ENCODE measurements at places on chromosomes 11 and 22.

DNA sequence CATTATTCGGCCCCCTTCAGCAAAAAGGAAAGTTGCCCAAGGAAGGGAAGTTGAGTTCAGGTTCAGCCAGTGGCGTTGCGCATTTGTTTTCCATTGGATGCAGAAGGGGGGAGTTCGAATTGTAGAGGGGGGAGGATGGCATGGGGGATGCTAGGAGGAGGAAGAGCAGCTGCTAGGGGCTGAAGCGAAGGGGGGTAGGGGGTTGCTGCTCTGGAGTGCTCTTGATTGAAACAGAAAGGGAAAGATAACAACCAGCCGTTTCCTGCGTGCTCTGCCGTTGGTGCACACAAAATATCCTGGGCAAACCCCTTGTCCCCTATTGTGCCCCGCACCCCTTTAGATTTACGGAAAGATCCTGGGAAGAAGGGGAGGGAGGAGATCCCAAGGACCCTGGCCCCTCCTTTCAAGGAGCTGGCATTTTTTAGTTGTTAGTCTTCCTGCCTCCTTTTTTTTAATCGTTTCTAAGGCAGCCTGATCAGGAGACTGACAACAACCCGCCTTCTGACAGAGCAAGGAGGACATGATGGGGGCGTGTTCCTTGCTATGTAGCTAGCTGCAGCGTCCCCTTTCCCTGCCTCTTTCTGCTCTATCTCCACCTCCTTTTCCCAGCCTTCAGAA lies 2.1 kb downstream of the KMT2A start:
- DNase-seq: peak; percentile 56

- no peak for DNase-seq
These were observed 3.4 kb upstream of the MUC5B start for GRCh38 chr11:1219446-1219833.

DNA sequence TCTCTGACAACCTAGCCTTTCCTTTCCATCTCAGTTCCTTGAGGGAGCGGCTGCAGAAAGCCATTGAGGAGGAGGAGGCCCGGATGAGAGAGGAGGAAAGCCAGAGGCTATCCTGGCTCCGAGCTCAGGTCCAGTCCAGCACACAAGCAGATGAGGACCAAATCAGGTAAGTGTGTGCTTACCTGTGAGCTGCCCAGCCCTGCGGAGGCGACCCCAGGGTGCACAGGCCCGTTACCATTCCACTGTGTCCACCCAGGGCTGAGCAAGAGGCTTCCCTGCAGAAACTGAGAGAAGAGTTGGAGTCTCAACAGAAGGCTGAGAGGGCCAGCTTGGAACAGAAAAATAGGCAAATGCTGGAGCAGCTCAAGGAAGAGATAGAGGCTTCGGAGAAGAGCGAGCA lies 63.1 kb downstream of the CEP164 start:
- DNase-seq: no peak

GRCh38 chr22:27196606-27197005 lies 539.2 kb downstream of the MIAT start:
- no peak for DNase-seq

- DNase-seq: no peak
These were observed 5.4 kb downstream of the KREMEN1 start for GRCh38 chr22:29078036-29078868.

DNA sequence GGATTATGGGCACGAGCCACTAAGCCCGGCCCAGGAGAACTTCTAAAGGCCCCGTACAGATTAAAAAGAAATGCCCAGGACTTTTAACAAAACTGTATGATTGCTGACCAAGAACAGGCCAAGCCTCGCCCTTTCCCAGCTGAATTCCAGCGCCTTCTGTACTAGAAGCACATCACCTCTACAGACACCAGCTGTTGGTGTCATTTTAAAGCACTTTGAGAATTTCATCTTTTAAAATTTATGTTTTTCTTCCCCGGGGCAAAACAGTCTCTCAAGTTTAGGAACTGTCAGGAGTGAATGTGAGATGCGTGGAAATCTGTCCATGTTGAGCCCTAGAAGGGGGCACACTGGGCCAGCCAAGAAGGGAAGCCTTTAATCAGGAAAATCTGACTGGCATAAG lies 362.4 kb downstream of the LARGE1 start:
- DNase-seq: no peak

DNA sequence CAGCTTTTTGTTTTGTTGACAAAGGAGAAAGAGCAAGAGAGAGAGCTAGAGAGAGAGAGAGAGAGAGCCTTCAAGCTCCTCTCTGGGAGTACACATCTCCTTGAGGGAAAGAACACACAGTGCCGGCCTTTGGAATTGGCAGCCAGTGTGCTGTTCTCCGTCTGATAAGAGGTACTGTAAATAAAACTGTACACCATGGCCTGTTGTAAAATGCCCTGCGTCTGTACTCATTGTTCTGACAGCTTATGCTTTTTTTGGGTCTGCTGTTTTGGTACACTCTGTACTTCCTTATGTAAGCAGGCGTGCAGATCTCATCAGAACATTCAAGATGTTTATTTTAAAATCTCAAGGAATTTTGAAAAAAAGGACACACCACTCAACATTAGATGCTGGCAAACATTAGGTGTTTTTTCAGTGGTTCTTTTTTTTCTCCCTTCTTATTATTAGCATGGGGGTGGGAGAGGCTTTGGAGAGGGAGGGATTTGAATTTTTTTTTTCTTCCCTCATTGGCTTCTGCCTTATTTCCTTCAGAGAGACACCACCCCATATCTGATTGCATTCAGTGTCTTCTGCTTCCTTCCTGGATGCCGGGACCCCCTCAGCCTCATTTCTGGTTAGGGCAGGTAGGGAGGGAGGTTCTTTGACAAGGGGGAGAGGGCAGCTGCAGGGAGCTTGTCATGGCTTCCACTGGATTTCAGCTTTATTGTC lies 116.8 kb upstream of the NNMT start:
- no peak for DNase-seq

Data from RWPE1 (cell line).